ENCODE measurements at places on chromosomes 3 and 15.

GRCh38 chr15:42719043-42719442, 17.9 kb downstream of the CDAN1 start:
- no peak for DNase-seq
- no peak overlapping the region for H3K27ac ChIP-seq
- no peak overlapping the region for H3K4me3 ChIP-seq

GRCh38 chr3:148955544-148956346, 35.6 kb upstream of the GYG1 start:
- H3K4me3 ChIP-seq, result no peak overlapping the region
- H3K27ac ChIP-seq, result no peak overlapping the region
- H3K27me3 ChIP-seq, result peaks cover 4% of the 10 kb centered on the region
- DNase-seq, result peak; percentile 34
- no peaks in the 10 kb centered on the region for H3K36me3 ChIP-seq

DNA sequence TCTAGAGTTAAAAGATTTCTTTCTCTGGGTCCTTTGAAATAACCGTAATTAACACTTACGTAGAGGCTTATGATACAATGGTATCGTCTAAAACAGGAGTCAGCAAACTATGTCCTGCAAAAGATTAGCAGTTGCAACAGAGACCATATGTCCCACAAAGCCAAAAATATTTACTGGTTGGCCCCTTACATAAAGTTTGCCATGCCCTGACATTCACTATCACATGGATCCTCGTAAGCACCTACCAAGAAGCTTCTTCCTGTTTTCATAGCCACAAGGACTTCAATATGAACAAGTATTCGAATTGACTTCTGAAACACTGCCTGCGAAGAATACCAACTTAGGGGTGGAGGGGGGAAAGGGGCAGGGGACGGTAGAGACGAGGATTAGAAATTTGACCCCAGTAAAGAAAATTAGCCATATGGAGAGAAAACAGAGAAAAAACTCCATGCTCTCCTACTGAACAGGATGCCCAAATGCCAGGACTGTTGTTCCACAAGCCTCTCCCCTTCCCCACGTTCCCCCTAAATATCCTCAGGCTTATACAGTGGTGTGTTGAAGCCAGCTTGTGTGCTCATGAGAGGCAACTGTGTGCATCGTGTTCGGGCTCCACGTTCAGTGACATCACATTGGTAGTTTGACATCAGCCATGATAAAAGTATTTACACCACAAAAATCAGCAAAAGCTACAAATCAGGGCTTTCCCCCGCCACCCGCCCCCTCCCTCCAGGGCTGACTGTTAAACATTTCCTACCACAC, 144.1 kb upstream of the HES1 start:
- no peaks in the 10 kb centered on the region for H3K4me1 ChIP-seq
- no peak for DNase-seq
- peaks cover 55% of the 10 kb centered on the region for H3K27me3 ChIP-seq
- H3K27ac ChIP-seq, result no peak overlapping the region
- no peak overlapping the region for H3K4me3 ChIP-seq

GRCh38 chr3:150691414-150692040, 12.2 kb downstream of the ERICH6 start:
- no peak overlapping the region for H3K27ac ChIP-seq
- H3K27me3 ChIP-seq, result no peaks in the 10 kb centered on the region
- H3K36me3 ChIP-seq, result no peaks in the 10 kb centered on the region
- no peak for DNase-seq
- H3K4me1 ChIP-seq, result no peaks in the 10 kb centered on the region

DNA sequence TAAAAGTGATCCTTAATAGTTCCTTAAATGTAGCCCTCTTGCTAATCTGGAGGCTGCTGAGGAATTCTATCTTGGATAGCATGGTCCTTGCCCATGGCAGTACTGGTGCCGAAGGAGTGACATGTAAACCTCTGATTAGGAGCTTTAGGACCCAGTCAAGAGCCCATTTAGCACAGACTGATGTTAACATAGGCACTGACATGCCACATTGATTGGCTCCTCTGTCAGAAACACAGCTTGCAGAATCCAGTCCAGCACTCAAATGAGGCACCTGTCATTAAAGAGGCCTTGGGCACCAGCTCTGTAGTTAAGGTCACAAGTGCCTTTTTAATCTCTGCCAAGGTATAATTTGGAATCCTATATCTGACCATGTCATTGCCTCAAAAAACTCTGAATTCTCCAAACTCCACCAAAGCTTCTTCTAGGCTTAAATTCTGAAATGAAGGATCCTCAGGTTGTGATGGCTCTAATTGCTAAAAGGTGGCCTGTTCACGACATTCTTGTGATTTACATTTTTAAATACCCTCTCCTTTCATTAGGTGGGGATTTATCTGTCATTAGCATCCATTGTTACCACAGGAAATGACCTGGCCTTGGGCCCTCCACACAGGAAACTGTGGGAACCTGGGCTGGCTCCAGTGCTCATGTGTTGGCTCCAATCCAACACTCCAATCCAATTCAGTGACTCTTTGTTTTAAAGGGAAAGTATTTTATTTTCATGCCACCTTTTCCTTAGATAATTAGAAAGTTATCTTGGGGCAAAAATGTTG, 57.3 kb upstream of the RNF7 start:
- peaks cover 16% of the 10 kb centered on the region for H3K4me1 ChIP-seq
- no peaks in the 10 kb centered on the region for H3K36me3 ChIP-seq
- no peaks in the 10 kb centered on the region for H3K27me3 ChIP-seq

GRCh38 chr3:146035366-146035765, 125.6 kb downstream of the PLOD2 start:
- no peaks in the 10 kb centered on the region for H3K4me1 ChIP-seq
- no peak overlapping the region for H3K27ac ChIP-seq
- DNase-seq, result no peak
- H3K27me3 ChIP-seq, result no peaks in the 10 kb centered on the region

- H3K4me1 ChIP-seq, result no peaks in the 10 kb centered on the region
- H3K4me3 ChIP-seq, result no peak within 1 kb of the TSS
- DNase-seq, result no peak
Observed at GRCh38 chr3:149474250-149474817, at the start of gene TM4SF4. Gene TM4SF4, plus strand, starts transcription at chr3:149474697. Its CDS starts 181 bp downstream, at chr3:149474878.

GRCh38 chr15:37098468-37099318, 1.7 kb downstream of the MEIS2 start:
- DNase-seq, result no peak
- no peaks in the 10 kb centered on the region for H3K27me3 ChIP-seq
- H3K36me3 ChIP-seq, result no peaks in the 10 kb centered on the region
- H3K4me1 ChIP-seq, result no peaks in the 10 kb centered on the region
- no peak overlapping the region for H3K4me3 ChIP-seq

GRCh38 chr15:65532738-65533051, 2.4 kb downstream of the HACD3 start:
- H3K4me3 ChIP-seq, result peak overlapping the region; percentile 6
- no peak overlapping the region for H3K27ac ChIP-seq
- H3K36me3 ChIP-seq, result peaks cover 26% of the 10 kb centered on the region
- H3K27me3 ChIP-seq, result no peaks in the 10 kb centered on the region
- no peak for DNase-seq

DNA sequence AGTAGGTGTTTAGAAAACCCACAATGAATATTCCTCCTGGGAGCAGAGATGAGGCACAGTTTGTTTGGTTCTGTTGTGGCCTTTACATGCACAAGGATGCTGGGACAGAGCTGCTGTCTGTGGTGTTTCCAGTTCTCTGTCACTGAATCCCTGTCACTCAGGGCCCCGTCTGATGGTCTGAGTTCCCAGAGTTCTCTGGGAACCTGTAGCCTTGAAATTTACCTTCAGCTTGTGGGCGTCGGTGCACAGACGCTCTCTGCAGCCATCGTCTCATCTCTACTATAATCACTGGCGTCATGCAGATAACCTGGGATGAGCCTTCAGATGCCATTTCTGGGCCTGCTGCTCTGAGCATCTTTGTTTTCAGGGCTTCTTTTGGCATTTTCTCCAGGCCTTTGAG, 81.9 kb downstream of the LRRK1 start:
- H3K27ac ChIP-seq, result no peak overlapping the region
- H3K4me3 ChIP-seq, result no peak overlapping the region
- H3K36me3 ChIP-seq, result no peaks in the 10 kb centered on the region
- no peaks in the 10 kb centered on the region for H3K4me1 ChIP-seq
- no peaks in the 10 kb centered on the region for H3K27me3 ChIP-seq
- no peak for DNase-seq

DNA sequence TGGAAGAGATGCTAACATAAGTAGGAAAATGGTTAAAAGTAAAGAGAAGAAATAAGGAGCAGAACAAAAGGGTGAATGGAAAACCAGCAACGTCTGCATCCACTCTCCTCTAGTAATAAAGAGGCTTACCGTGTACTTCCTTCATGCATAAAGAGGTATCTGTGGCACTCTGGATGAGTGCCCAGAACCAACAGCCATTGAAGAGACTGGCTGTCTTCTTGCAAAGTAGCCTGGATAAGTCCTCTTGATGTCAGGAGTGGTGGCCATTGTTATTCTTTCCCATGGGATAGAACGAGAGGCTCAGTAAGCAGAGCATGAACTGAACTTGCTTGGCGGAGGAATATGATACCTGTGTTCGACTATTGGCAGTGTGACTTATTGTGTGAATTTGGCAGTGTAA, 186.2 kb upstream of the RASGRP1 start:
- H3K27ac ChIP-seq, result no peak overlapping the region
- no peaks in the 10 kb centered on the region for H3K36me3 ChIP-seq
- DNase-seq, result no peak
- no peak overlapping the region for H3K4me3 ChIP-seq
- H3K27me3 ChIP-seq, result peaks cover under 1% of the 10 kb centered on the region

DNA sequence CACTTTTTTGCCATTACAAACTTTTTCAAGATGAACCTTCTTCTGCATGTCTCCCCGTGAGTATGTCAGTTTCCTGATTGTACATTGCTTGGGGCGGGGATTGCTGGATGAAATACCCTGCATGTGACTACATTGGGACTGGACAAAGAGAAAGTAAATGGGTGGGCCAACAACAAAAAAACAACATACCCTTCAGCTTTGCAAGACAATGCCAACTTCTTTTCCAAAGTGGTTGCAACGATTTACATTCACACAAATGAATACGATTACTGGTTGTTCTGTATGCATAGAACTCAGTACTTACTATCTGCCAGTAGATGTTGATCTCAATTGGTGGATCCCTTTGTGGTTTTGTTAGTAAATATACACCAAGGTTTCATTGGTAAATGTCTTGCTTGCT, 908.4 kb downstream of the AGBL1 start:
- DNase-seq, result no peak
- H3K36me3 ChIP-seq, result no peaks in the 10 kb centered on the region
- H3K4me3 ChIP-seq, result no peak overlapping the region
- no peaks in the 10 kb centered on the region for H3K27me3 ChIP-seq
- H3K27ac ChIP-seq, result no peak overlapping the region

- no peaks in the 10 kb centered on the region for H3K27me3 ChIP-seq
- H3K4me3 ChIP-seq, result no peak overlapping the region
- H3K27ac ChIP-seq, result no peak overlapping the region
Observed at GRCh38 chr15:44882499-44882968, 74.0 kb upstream of the TERB2 start.

- H3K27ac ChIP-seq, result peak overlapping the region; percentile 97
- no peaks in the 10 kb centered on the region for H3K27me3 ChIP-seq
- H3K4me1 ChIP-seq, result peaks cover 64% of the 10 kb centered on the region
Observed at GRCh38 chr3:13018043-13018451, 55.2 kb downstream of the IQSEC1 start.

GRCh38 chr3:183812761-183813445, 12.5 kb downstream of the MAP6D1 start:
- no peak overlapping the region for H3K4me3 ChIP-seq
- no peak overlapping the region for H3K27ac ChIP-seq
- peaks cover 65% of the 10 kb centered on the region for H3K36me3 ChIP-seq
- no peaks in the 10 kb centered on the region for H3K4me1 ChIP-seq
- DNase-seq, result no peak

DNA sequence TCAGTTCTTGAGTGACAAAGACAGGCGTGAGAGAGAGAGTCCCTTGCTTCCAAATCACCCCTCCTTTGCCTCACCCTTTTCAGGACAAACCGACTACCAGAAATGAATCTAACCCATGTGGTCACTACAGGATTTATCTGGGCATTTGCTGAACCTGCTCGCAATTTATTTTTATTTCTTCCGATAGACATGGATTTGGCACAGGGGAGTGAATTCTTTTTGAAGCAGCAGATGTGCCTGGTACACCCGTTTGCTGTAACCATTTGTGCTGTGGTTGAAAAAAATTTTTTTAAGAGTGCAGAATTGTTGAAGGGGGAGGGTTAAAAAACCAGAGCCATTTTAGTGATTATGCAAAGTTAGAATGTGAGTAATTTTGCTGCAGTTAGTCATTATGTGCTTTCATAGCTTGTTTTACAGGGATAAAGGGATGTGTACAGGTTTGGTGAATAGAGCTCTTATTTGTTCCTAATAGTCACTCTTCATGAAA, 442.0 kb downstream of the LPP start:
- no peak overlapping the region for H3K4me3 ChIP-seq
- no peak overlapping the region for H3K27ac ChIP-seq
- H3K27me3 ChIP-seq, result no peaks in the 10 kb centered on the region

DNA sequence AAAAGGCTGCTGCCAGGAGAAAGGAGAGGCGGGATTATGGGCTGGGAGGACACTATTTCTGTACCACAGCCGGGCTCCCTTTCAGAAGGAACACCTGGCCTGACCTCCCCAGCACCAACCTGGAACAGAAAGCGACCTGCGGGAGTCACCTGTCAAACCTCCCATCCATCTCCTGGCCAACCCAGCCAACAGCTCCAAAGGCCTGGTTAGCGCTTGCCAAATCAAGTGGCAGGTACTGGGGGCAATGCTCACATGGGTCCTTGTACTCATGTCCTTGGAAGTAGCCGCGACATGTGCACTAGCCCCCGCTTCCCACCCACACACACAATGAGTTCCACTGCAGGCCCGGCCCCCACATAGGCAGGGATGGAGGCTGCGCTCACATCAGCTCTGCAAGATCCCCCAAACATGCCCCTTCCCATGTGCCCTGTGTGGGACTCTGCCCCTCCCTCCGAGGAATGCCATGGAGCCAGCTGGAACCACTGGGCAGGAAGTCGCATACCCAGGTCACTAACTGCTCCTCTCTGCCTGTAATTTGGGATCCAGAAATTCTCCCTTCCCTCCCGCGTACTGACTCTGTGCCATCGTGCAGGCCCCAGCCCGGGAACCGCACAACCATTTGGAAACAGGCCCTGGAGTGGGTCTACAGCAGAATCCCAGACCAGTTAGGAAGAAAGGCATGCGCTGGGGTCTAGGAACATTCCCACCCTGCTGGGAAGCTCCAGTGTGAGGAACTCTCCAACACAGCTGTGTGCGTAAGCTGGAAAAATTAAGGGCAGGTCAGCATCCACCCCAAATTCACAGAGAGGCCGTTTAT, 98.9 kb downstream of the LRIG1 start:
- no peaks in the 10 kb centered on the region for H3K27me3 ChIP-seq
- no peaks in the 10 kb centered on the region for H3K4me1 ChIP-seq
- H3K27ac ChIP-seq, result no peak overlapping the region

- no peak overlapping the region for H3K27ac ChIP-seq
- no peak overlapping the region for H3K4me3 ChIP-seq
- H3K4me1 ChIP-seq, result no peaks in the 10 kb centered on the region
- H3K27me3 ChIP-seq, result peaks cover 6% of the 10 kb centered on the region
Observed at GRCh38 chr3:156418428-156418827, 136.5 kb downstream of the SSR3 start.

Measured in DND-41 (cell line).